Kidney (tissue), 22 donors: ENCODE measurements at places on chromosomes 2 and 18. TPM values are rescaled to one million over a fixed set of nuclear protein-coding genes. Genes with fewer than 3 reads are reported as not detected.

GRCh38 chr2:240559286-240559685 lies 871 bp upstream of the DUSP28 start:
- H3K36me3 ChIP-seq: no peaks in the 10 kb centered on the region
- H3K27me3 ChIP-seq: no peaks in the 10 kb centered on the region
- no peak overlapping the region for H3K27ac ChIP-seq

DNA sequence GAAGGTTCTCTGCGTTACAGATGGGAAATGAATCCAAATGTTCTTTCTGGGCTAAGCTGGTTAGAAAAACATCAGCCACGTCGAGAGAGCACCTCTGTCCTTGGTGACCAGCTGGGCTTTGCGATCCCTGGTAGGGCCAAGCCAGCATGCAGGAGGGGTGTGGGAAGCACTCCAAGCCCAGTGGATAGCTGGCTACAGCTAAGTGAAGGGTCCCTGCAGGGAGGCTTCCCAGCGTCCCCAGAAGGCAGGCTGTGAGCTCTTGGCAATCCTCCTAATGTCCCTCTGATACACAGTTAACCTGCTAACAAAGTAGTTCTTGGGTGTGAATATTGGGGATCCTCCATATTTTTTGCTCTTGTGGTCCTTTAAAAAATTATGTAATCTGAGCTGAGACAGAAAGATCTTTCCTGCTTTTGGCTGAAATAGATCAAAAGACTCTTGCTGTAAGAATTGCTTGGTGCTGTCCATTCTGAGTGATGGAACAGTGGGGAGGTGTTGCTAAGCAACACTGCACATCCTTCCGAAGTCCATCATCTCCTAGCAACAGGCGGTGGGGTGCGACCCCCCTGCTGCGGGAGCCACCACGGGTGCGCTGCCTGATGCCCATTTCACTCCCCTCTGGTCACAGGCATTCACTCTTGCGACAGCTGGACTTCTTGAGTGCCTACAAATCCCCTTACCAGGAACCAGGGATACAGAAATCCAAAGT lies 88.5 kb upstream of the UXS1 start:
- H3K36me3 ChIP-seq: no peaks in the 10 kb centered on the region
- no peak overlapping the region for H3K4me3 ChIP-seq
- H3K27me3 ChIP-seq: no peaks in the 10 kb centered on the region
- no peak overlapping the region for H3K27ac ChIP-seq

DNA sequence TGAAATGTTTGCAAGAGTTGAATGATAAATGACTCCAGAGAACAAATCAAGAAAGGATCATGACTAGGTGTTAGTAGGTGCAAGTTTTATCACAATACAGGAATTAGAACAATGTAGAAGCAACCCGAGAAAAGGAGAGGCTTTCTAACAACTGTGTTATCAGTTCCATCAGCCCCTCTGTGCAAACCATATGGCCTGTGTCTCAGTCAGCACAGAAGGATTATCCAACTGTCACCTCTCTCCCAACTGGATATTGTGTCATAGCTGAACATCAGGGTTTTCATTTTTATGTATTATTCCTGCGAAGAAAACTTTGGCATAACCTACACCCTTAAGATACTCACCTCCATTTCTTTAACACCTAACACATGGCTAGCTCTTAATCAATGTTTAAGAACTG lies 321.6 kb upstream of the RND3 start:
- no peaks in the 10 kb centered on the region for H3K27me3 ChIP-seq
- no peaks in the 10 kb centered on the region for H3K4me1 ChIP-seq
- no peak overlapping the region for H3K4me3 ChIP-seq
- DNase-seq: no peak
- no peak overlapping the region for H3K27ac ChIP-seq
- no peaks in the 10 kb centered on the region for H3K36me3 ChIP-seq

DNA sequence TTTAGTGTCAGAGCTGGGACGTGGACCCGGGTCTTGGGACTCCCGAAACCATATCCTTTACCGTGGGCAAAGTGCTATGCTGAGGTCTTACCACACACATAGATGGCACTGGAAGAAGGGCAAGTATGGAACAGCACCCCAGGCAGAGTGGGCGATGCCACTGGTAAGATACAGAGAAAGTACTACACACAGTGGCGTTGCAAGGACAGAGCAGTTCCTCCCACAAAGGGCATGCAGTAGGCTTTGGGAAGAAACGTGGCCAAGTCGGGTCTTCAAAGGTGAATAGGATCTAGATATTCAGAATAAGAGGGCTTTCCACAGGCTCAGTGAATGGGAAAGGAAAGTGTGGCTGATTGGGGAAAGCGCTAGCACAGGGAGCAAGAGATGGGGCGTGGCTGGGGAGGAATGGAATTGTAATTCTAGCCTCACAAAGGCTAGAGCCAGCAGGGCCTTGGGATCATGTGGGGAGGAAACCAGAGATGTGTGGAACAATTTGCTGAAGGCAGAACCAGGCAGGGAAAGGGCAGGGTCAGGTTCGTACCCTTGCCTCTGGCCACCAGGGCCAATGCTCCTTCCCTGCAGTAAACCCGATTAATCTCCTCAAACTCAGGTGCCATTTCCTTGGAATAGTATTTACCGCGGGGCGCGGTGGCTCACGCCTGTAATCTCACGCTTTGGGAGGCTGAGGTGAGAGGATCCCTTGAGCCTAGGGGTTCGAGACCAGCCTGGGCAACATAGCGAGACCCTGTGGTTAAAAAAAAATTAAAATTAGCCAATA lies 36.0 kb downstream of the PCBP1 start:
- peak overlapping the region; percentile 30 for H3K4me3 ChIP-seq
- no peaks in the 10 kb centered on the region for H3K27me3 ChIP-seq
- H3K27ac ChIP-seq: peak overlapping the region; percentile 100

Gene EFHD1
- 129 TPM for total RNA-seq
